Activated CD4-positive, alpha-beta T cell treated with anti-CD3 and anti-CD28 coated beads for 1 hour (primary cell): ENCODE measurements at places on chromosomes 5 and 9.

DNA sequence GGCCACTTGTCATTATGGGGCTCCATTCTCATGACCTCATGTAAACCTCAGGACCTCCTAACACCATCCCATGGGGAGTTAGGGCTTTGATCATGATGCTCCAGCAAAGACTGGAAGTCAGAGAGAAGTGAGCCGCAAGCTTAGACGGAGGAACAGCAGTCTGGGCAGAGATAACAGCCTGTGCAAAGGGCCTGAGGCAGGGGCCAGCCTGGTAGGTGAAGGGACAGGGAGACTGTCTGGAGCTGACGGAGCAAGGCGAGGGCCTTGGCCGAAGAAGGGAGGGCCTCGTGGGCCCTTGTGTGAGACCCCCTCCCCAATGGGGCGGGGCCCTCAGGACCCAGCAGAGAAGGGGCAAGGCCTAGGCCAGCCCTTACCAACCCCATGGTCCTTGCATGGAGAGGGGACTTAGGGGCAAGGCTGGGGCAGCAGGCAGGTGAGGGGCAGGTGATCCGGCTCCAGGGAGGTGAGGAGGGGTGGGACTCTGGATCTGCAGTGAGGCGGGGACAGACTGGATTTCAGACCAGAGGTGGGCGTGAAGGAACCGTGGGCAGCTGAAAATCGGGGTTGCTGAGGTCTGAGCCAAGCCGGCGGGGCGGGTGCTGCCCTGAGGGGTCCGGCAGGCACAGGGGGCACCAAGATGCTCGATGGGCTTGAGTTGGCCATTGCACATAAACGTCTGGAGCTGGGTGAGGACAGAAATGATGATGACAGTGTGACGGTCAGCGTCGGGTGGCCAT is 17.4 kb downstream of the GPSM1 start:
- no peak for DNase-seq

GRCh38 chr9:14533867-14534640 is 159.2 kb downstream of the ZDHHC21 start:
- no peak for DNase-seq

GRCh38 chr9:93467462-93467861 is 14.1 kb upstream of the FAM120AOS start:
- no peak for DNase-seq

GRCh38 chr9:101427957-101428655 is 7.5 kb downstream of the ALDOB start:
- no peak for DNase-seq

GRCh38 chr5:68046445-68046844 is 169.1 kb upstream of the PIK3R1 start:
- no peak for DNase-seq

DNA sequence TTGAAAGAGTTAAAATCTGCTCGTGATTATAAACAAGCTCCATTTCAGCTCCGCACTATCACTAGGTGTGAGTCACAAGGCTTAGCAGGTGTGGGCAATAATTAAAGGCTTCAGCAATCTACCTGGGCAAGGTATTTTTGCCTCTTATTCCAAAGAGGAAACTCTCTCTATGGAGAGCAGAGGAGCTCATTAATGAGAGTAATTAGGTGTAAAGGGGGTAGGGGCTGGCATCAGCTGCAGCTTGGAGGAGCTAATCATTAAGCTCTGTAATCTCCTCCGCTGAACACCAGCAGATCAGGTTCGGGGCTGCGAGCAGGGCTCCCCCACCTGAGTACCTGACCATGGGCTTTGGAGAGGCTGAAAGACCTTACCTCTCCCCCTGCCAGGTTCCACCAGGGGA is 129.2 kb downstream of the CRB2 start:
- no peak for DNase-seq

- no peak for DNase-seq
Measured at GRCh38 chr5:83965441-83965840, 244.8 kb upstream of the HAPLN1 start.

GRCh38 chr5:112738191-112738560 is 491 bp downstream of the APC start:
- DNase-seq, result no peak

GRCh38 chr5:126852091-126852571 is 75.2 kb downstream of the LMNB1 start:
- no peak for DNase-seq

GRCh38 chr5:178525906-178526732 is 64.1 kb downstream of the COL23A1 start:
- DNase-seq, result no peak

DNA sequence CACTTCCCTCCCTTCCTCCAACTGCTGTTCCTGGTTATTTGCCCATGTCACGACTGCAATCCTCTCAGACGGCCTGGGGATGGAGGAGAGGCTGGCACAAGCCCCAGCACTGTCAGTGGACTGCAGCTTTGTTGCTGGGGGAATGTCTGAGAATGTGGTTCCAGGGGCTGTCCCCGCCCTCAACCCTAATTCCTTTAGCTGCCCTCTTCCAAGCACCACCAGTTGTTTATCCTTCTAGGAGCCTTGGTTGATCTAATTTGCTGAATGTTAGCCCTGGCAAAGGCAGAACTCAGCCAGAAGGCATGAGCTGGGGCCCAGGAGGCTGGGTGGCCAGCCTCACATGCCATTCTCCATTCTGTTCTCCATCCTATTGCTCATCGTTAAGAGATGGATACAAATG is 51.6 kb downstream of the ADAM19 start:
- DNase-seq, result no peak

DNA sequence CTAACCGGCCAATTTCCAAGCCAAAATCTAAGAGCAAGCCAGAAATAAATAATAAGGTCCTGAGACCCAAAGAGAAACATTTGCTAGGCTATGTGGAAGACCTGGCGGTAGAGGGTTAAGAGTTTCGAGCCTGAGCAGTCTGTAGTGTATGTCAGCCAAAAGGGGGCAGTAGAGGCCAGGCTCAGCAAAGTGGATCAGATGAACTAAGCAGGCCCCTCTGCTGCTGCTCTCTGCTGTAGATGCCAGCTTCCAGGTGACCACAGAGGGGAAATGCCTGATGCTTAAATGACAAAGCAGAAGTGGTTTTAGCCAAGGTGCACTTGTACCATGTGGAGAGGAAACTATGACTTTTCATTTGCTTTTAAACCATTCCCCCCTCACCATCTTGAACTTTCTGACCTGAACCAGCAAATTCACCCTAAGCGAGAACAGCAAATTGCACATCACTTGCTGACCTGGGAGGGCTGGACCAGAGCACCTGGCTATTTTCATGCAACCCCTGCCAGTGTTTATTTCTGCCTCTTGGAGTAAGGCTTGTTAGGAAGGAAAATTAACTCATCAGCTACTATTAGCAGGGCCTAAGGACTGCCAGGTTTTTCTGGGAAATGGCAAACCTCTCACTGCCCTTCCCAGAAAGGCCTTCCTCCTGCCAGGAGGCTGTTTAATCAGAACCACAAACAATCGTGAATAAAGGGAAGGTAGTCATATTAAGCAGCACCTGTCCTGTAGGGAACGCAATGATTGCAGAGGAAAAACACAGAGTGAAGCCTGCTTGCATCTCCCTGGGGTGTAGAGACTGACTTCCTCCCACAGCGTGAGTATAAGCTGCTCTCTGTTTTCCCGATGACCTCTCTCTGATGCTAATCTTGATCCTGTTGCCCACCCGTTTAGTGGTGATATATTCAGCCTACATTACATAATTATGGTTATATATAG is 818.2 kb downstream of the TLR4 start:
- no peak for DNase-seq

DNA sequence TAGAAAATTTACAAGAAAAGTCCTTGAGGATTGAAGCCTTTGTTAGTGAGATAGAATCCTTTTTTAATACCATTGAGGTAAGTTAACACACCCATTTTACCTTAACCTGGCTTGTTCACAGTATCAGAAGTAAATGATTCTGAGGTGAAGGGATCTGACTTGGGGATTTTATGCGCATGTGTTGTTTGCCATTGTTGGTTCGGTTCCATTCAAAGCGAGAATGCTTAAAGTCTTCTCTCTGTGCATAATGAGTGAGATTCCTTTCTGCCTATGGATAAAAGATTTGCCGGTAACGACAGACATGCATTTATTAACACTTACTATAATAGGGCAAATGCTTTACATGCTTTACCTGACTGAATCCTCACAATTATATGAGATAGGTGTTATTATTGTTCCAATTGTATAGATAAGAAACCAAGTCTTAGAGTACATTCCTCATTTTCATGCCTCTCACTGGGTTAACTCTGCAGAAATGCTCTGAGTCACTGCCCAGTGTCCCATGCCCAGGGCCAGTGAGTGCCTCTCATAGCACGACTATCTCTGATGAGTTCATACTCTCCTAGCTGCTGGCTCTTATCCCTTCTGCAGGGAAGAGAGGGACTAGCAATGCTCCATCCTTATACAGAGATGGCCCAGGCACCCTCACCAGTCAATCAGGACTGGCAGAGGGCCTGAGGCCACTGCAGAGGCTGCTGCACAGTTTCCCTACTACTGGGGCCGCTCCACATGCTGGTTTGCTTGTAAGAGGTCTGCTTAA is 54.4 kb downstream of the CMYA5 start:
- no peak for DNase-seq

GRCh38 chr5:98791001-98791519 is 17.6 kb downstream of the RGMB start:
- DNase-seq, result no peak

- DNase-seq, result no peak
Measured at GRCh38 chr5:146564007-146564762, 48.2 kb upstream of the GPR151 start.

DNA sequence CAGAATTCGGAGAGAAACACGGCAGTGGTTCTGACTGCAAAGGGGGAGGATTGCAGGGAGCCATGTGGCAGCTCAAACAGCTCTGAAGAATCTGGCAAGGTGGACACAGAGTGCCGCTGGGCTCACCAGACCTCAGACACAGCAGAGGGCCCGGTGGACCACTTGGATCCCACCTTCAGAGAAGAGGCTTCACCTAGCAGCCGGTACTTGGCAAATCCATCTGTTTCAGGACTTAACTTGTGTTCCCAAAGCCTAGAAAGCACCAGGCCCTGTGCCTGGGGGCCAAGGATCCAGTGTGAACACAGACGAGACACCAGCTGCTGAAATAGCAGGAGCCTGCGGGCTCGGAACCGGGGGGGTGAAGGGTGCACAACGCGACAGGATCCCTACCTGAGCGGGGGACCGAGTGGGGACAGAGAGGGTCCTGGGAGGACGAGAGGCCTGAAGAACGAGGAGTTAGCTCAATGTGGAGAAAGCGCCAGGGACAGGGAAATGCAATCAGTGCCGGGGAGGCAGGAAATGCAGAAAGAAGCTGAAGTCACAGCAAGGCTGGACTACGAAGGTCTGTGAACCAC is 44.6 kb downstream of the BTNL9 start:
- DNase-seq, result no peak

DNA sequence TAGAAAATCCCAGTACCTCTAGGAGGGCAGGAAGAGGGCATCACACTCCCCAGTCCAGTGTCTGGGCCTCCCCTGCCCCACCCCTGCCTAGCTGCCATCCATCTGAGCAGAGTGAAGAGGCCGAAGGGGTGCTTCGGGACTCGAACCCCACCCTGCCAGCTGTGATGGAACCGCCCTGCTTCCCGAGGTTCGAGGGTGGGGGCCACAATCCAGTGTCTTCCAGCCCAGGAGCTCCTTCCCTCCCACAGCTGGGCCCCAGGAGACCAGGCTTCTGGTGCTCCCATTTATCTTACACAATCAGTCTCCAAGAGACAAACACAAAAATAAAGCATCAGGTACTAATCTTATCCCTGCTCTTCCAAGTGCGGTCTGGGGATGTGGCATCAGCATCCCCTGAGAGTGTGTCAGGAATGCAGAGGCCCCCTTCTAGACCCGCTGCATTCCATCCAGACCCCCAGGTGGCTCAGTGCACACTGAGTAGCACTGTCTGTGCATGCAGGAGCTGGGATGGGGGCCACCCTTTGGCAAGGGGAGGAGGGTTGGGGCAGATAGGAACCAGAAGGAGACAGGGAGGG is 122.8 kb upstream of the TBC1D2 start:
- DNase-seq, result no peak

GRCh38 chr5:67305913-67306710 is 109.5 kb upstream of the CD180 start:
- no peak for DNase-seq

GRCh38 chr5:35252963-35253362 is 22.7 kb upstream of the PRLR start:
- no peak for DNase-seq
